ENCODE measurements at places on chromosomes 5 and 9. TPM values are rescaled to one million over a fixed set of nuclear protein-coding genes. Genes with fewer than 3 reads are reported as not detected.

The CCDC180 gene
- total RNA-seq, result 3.2 TPM

The CLIC3 gene
- total RNA-seq, result not detected

The SLC6A7 gene
- not detected for total RNA-seq

DNA sequence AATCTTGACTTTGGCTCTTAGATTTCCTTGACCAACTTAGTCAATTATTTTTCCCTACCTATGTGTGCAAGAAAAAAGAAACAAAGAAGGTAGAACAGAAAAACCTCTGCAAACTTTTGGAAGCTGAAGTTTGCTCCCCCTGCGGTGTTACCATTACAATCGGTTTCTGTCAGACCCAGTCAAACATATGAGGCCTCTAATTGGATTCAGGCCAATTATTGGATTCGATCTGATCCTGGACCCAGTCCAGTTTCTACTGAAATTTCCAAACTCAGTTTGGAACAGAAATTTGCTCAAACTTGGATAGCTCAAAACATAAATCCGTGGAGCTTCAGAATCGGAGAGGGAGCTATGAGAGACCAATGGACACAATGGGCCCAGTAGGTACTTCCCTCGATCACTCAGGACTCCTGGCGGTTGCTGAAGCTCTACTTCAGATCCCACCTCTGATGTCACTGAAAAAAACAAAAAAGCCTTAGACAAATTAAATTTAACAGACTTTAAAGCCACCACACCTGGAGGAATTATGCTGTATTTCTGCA is 523.9 kb downstream of the DMRTA1 start:
- H3K27me3 ChIP-seq, result no peaks in the 10 kb centered on the region
- no peak overlapping the region for H3K27ac ChIP-seq
- no peak for DNase-seq
- no peaks in the 10 kb centered on the region for H3K36me3 ChIP-seq
- H3K4me3 ChIP-seq, result no peak overlapping the region

GRCh38 chr5:159208514-159209437 is 577 bp downstream of the RNF145 start:
- H3K4me3 ChIP-seq, result peak overlapping the region; percentile 100
- H3K36me3 ChIP-seq, result peaks cover 42% of the 10 kb centered on the region
- peak overlapping the region; percentile 100 for H3K27ac ChIP-seq
- peak; percentile 22 for DNase-seq

DNA sequence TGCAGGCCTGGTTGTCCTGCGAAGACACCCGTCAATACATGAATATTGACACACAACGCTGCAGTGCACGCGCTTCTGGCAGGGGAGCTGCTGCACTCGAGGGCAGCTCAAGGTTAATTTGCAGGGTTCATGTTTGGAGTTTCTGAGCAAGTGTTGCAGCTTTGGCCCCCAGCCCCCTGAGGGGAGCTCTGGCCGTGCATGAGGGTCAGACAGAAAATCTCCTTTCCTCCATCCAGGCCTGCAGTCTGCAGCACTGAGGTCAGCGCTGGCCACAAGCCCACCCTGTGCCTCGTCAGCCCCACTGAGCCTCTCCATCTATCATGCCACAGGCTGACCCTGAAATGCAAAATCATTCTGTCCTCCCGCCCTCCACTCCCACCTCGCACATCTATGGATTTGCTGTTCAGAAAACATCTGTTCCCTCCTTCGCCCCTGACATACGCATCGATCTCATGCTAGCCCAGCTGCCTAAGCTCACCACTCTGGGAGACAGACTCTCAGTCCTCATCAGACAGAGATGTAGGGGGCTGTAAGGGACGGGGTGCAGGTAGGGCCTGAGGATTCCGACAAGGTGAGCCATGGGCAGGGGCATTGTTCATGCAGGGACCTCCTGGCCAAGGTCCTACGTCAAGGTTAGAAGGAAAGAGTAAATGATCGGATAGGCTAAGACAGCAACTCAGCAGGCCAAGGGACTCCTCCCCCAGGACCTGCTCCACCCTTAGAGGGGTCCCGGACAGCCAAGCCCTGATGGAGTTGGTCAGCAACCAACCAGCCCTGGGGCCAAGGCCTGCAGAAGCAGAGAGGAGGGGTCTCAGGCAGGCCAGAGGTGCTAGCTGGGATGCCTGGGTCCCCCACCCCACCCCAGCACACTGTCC is 125.1 kb downstream of the KCNIP1 start:
- H3K27ac ChIP-seq, result no peak overlapping the region
- H3K4me1 ChIP-seq, result peaks cover 13% of the 10 kb centered on the region
- no peaks in the 10 kb centered on the region for H3K36me3 ChIP-seq
- no peak for DNase-seq
- peaks cover 8% of the 10 kb centered on the region for H3K27me3 ChIP-seq

The GBGT1 gene
- 3.6 TPM for total RNA-seq
